ENCODE measurements at places on chromosomes 4 and X. TPM values are rescaled to one million over a fixed set of nuclear protein-coding genes. Genes with fewer than 3 reads are reported as not detected.

Gene DSPP
- polyA plus RNA-seq = not detected

Gene VCX
- not detected for polyA plus RNA-seq

Gene ZMYM3
- polyA plus RNA-seq = 17.5 TPM

Gene IQCM
- polyA plus RNA-seq = not detected

- no peak for DNase-seq
Observed at GRCh38 chrX:1596676-1597344, 5.4 kb downstream of the AKAP17A start.

DNA sequence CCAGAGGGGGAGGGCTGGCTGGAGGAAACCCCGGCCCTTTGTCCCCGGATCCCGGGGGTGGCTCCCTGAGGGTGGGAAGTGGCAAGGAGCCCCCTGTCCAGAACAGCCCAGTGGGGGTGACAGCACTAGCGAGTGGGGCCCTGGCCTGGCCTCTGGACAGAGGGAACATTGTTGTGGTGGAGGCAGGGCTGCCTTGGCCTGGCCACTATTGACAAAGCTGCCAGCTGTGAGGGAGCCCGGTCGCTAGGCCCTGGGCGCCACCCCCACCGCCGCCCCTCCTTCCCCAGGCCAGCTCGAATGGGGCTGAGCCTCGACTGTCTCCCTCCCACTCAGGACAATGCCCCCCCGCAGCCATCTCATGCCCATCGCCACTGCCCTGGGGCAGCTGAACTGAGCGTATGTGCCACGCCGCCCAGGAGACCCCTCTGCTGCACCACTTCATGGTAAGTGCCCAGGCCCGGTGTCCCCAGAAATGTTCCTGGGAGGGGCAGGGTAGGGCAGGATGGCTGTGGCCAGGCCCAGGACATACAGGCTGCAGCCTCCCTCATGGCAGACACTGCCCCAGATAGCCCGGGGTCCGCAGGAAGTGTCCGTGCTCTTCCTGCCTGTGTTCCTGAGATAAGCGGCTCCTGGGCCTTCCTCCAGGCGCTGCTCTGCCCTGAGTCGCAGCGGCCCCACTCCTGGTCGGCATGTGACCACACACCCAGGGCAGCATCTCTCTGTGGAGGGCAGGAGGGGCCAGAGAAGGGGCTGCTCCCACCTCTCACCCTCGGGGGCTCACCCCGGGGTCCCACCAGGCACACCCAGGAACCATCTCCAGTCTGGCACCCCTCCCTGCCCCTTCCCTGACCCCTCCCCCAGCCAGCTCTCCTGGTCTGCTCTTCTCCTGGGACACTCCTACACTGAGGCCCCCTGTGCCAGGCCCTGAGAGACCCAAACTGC lies 1.4 kb downstream of the PLXNB3 start:
- no peak for DNase-seq
